ENCODE measurements at places on chromosomes 4 and X.

DNA sequence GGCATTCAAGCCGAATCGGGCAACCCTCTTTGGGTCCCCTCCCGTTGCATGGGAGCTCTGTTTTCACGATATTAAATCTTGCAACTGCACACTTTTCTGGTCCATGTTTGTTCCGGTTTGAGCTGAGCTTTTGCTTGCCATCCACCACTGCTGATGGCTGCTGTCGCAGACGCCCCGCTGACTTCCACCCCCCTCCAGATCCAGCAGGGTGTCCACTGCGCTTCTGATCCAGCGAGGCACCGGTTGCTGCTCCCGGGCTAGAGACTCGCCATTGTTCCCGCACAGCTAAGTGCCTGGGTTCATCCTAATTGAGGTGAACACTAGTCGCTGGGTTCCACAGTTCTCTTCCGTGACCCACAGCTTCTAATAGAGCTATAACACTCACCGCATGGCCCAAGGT is 13.3 kb downstream of the ACOX3 start:
- no peak for DNase-seq

GRCh38 chr4:11685481-11685880 is 256.8 kb upstream of the HS3ST1 start:
- no peak for DNase-seq

- no peak for DNase-seq
Measured at GRCh38 chrX:7100022-7100421, 47.5 kb upstream of the STS start.

GRCh38 chrX:56812515-56813105 is 83.6 kb downstream of the NBDY start:
- DNase-seq: no peak

DNA sequence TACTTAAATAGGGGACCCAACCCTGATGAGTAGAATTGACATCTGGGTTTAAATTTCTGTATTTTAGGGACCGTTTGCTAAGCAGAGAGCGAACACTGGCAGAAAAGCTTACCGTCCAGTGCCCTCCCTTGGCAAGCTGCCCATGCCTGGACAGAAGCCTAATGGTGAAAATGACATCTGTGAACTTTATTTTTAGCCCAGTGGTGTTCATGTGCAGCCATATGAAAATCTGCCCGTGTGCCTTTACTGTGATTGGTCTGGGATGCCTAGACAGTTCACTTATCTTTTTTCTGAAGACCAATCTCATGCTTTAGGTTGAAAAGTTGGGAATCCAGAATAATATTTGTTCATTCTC is 1.1 kb downstream of the STBD1 start:
- DNase-seq: no peak

DNA sequence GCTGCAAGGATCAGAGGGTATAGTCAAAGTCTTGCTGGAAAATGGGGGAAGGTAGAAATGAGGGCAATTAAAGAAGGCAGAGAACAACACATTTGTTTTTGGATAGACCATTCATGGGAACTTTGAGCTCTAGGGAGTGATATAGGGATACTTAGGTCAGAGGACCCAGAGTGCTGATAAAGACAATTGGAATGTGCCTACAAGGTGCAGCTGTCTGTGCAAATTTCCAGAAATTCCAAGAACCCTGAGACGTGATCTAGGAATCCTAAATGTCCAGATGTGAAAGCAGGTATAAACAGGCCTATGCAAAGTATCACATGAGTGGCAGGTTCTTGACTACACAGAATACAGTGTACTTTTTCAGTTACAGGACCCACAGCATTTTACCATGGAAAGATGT is 24.2 kb downstream of the FNIP2 start:
- no peak for DNase-seq

- no peak for DNase-seq
Measured at GRCh38 chrX:24934279-24934678, 81.5 kb downstream of the ARX start.

DNA sequence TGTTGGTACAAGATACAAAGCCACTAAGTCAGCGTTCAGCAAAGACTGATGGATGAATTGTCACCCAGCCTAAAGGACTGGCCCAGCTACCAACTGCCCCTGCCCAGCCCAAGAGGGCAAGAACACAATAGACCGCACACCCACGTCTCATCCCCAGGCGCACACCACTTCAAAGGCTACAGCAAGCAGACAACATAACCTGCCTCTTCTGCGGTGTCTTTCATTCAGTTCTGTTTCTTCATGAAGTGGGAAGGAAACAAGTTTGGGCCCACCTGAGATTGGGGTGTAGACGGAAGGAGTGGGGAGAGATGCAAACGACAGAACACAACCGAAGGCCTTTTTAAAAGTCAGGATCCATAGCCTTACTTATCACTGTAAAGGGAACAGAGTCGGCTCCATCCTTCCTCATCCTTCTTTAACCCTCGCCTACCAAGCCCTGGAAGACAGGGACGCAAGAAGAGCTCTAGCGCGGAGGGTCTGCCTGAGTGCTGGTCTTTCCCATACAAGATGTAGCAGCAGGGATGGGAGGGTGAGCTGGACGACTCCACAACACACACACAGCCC is 691 bp downstream of the SCARB2 start:
- DNase-seq: no peak

DNA sequence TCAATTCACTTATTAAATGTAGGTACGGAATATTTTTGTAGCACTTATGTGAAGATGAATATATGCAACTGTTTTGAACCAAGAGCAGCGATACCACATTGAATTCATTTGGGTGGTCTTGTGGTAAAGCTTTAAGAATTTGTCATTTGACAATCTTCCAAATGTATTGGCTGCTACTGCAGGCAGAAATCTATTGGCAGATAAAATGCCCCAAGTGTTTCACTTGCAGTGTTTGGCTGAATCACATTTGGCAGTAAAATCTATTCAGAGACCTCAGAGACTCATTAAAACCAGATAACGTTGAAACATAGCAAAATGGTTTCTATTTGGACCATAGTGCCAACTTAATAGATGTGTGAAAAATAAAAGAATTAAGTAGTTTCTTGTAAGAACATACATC is 303.4 kb downstream of the FGF13 start:
- DNase-seq: no peak

- no peak for DNase-seq
Measured at GRCh38 chrX:3037218-3037617, 4.1 kb upstream of the ARSF start.

GRCh38 chr4:54440394-54441136 is 211.5 kb downstream of the PDGFRA start:
- peak; percentile 3 for DNase-seq

GRCh38 chrX:39839371-39839770 is 258.4 kb downstream of the BCOR start:
- DNase-seq: no peak

- DNase-seq: no peak
Measured at GRCh38 chr4:172390331-172390730, 577.1 kb downstream of the GALNTL6 start.

- DNase-seq: no peak
Measured at GRCh38 chr4:80252427-80252826, 14.0 kb upstream of the FGF5 start.

GRCh38 chrX:103439161-103439560 is 62.8 kb downstream of the BEX3 start:
- DNase-seq: no peak

GRCh38 chr4:128769011-128769410 is 40.5 kb upstream of the JADE1 start:
- no peak for DNase-seq

DNA sequence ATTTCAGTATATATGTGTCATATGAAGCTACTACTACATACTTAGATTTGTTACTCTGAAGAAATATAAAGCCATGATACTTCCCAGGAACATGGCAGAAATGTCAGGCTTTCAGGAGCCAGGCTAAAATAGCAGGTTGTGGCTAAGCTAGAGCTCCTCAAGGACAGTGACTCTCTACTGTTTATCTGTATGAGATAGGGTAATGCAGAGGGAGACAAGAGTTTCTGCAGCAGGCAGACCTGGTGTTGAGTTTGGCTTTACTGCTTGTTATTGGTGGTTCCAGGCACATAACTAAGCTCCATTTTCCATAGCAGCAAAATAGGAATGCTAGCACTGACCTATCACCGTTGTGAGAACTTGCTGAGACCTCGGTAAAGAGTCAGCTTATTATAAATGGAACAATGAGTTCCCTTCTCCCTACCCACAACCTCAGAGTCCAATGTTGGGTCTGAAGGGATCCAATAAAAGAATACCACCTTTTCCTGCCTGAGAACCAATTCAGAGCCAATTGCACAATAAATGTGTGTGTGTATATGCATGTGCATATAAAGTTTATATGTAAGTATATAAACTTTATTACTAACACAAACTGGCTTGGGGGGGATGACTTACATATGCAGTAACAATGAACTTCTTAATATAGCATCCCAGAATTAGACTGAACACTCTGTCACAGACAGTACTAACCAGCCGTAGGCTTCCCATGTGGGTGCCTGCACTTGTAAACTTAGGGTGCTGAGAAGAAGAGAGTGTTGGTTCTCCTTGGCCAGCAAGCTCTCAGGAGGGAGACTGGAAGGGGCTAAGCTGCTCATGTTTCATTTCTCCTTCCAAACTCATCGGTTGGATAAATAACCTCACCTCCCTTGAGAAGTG is 51.9 kb upstream of the PAQR3 start:
- DNase-seq: no peak

DNA sequence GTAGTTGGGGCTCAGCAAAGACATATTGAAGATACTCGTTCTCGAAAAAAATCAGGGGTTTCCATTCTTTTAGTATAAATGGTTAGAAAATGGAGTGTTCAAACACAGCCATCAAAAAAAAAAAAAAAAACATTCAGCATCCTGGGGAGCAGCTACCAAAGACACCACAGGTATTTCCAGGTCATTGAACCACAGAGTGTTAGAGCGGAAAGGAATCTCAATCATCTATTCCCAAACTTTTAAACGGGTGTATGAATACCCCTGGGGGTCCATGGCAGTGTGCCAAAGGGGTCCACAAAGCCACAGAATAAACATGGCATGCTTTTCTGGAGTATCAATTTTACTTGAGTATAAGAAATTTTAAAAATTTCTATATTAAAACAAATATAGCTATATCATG is 6.9 kb upstream of the FGF16 start:
- no peak for DNase-seq

DNA sequence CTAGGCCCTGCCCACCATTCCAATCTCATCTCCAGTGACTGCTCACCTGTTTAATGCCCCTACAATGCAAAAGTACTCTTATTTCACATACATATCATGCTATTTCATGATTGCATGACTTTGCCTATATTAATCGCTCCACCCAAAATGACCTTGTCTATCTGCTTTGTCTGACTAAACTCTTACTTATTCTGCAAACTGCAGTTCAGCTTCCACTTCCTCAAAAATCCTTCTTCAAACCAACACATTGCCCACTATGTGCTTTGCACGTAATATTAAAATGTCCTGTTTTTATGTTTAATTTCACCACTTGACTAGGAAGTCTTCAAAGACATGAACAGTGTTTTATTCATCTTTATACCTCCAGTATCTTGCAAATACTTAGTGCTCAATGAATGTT is 229.6 kb downstream of the OPHN1 start:
- no peak for DNase-seq

DNA sequence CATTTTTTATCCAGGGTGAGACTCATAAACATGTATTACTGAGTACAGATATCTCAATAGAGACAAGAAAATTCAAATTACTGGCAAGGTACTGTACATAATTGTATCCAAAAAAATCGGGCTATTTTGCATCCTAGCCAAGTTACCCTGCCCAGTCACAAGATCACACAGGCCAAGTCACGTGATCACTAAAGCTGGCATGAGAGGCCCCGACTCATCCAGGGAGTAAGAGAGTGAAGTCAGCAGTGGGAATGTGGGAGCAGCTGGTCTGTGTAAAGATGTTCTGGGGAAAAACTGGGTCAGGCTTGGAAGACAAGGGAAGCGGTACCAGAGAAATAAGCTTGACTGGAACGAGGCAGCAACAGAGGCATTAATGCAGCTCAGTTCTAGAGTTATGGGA is 119.3 kb upstream of the STS start:
- DNase-seq: no peak

DNA sequence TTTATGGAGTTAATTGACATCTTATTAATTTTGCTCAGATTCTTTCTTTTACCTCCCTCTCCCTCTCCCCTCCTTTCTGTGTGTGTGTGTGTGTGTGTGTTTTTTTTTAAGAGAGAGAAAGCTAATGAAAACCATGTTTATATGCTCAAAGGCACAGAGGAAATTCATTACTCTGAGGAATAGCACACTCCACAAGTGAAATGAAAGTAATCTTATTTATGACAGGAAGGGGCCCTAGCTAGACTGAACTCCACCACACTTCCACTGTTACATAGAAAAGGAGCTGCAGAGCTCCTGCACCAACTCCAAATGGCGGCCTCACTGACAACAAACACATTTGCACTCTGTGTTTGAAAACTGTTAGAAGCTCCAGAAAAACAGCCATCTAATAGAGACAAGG is 150.6 kb downstream of the RASL11B start:
- DNase-seq: no peak

DNA sequence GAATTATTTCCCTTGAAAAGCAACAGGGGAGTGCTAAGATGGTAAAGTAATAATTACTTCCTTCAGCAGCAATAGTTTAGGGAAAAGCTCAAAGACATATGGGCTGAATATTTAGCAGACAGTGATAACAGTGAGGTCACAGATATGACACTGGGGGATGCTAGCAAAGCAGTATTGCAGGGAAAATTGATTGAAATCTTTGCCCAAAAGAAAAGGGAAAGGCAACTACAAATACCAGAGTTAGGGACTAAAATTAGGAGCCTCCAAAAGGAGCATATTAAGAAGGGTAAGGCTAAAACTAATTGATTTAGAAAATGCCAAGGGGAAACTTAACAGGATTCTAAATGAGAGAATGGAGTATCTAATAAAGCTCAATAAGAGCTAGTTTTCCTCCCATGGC is 1191.3 kb upstream of the TENM3 start:
- DNase-seq: no peak
